ENCODE measurements at places on chromosomes 6 and 20.
A peak's percentile ranks its signal among the peaks of the same experiment; 100 is the strongest.

GRCh38 chr6:72733045-72733444 lies 111.2 kb downstream of the KCNQ5 start:
- no peak for DNase-seq

DNA sequence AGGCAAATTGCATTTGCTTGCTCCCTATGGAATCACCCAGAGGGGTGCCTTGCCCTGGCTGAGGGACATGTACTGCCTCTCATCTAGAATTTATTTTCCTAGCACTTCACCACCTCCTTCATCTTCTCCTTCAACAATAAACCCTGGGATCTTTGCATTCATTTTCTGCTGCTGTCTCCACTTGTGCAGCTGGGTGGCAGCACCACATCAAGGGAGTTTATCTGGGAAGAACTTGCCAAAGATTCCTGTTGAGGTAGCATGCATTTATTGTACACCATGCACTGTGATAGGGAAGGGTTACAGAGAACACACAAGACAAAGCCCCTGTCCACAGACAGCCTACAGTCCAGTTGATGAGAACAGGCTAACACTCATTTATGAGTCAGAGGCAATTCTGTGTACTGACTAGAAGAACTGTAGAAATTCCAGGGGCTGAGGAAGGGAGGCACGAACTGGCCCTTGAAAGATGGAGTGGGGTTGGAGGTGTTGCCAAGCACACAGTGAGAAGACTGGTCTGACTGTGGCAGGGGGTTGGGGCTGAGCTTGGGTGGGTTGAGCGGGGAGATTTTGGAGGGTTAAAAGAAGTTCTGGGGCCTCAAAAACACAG lies 17.5 kb downstream of the C20orf173 start:
- DNase-seq = no peak

DNA sequence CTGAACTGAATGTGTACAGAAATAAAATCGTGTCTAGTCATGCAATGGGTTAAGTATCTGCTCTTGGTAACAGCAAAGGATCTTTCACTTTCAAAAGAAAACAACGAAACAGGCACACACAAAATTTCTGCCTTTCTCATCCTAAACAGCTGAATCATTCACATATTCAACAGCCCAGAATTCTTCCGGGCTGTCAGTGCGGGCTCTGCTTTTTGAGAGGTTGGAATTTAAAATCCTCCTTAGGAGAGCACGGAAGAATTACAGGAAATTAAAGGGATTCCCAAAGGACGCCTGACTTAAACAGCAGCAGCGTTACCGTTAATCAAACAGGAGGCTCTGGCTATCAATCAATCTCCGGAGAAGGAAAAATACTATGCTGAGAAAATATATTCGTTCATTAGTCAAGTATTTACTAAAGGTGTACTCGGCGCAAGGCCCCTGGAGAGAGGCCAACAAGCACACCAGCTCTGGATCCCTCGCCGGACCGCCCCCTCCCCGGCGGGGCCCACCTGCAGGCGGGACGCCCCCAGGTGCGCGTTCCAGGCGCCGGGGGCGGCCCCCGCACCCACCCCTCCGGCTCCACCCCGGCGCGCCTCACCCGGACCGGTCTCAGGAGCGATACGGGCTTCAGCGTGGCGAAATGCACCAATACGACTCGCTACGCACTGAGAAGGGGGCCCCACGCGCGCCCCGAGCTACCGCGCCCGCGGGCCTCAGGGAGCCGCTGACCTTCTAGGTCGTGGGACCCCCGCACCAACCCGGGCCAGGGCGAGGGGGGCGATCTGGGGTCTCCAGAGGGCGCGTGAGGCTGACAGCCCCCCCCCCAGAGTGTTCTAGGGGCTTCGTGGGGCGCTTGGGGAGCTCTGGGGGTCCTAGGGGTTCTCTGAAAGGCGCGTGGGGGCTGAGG lies 1.0 kb downstream of the NAPB start:
- peak; percentile 60 for DNase-seq

DNA sequence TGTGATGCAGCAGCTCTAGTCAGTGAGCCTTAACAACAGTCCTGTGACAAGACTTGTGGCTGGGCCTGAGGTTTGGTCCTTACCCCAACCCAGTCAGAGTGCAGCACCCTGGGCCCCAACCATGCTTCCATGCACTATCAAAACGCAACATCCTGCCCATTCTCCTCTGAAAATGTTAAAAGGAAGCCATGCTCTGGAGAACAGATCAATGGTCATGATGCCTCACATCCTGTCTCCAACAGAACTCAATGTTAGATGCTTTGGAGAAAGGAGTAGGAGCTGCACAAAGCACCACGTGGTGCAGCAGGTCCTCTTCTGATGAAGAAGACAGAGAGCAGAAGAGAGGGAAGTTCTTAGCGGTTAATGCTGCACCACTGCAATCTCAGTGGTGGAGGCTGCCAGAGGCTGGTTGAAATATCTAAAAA lies 41.9 kb downstream of the TRAM2 start:
- no peak for DNase-seq

GRCh38 chr6:132365281-132365907 lies 35.9 kb downstream of the MOXD1 start:
- peak; percentile 58 for DNase-seq

DNA sequence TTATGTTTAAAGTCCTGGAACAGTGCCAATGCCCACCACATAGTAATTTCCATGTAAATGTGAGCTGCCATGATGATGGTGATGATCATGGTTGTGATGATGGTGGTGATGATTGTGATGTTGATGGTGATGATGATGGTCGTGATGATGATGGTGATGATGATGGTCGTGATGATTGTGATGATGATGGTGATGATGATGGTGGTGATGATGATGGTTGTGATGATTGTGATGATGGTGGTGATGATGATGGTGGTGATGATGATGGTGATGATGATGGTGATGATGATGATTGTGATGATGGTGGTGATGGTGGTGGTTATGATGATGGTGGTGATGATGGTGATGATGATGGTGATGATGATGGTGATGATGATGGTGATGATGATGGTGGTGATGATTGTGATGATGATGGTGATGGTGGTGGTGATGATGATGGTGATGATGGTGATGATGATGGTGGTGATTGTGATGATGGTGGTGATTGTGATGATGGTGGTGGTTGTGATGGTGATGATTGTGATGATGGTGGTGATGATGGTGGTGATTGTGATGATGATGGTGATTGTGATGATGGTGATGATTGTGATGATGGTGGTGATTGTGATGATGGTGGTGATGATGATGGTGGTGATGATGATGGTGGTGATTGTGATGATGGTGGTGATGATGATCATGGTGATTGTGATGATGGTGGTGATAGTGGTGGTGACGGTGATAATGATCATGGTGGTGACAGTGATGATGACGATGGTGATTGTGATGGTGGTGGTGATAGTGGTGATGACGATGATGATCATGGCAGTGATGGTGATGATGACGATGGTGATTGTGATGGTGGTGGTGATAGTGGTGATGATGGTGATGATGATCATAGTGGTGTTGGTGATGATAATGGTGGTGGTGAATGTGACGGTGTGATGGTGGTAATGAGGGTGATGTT lies 82.3 kb downstream of the PHACTR3 start:
- no peak for DNase-seq

DNA sequence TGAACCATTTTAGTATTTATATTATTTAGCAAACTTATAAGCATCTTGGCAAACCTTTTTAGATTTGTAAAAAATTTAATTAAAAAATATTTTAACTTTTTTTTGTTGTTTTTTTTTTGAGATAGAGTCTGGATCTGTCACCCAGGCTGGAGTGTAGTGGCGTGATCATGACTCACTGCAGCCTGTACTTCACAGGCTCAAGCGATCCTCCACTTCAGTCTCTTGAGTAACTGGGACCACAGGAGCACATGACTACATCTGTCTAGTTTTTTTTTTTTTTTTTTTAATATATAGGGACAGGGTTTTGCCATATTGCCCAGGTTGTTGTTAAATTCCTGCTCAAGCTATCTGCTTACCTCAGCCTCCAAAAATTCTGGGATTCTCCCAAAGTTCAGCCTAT lies 161.1 kb downstream of the EYS start:
- DNase-seq = no peak

DNA sequence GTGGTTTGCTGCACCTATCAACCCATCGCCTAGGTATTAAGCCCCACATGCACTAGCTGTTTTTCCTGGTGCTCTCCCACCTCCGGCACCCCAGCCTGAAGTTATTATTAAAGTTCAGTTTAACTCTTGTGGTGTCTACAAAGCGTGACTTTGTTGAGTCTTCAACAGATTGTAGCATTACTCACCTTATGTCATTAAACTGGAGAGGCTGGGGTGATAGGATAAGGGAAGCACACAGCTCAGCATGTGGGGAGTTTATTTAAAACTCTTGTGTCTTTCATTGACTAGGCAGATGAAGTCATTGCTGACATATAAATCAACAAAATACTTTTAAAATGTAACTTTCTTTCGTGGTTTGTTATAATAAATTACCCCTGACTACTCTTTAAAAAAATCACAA lies 84.7 kb upstream of the GCM1 start:
- DNase-seq = no peak

DNA sequence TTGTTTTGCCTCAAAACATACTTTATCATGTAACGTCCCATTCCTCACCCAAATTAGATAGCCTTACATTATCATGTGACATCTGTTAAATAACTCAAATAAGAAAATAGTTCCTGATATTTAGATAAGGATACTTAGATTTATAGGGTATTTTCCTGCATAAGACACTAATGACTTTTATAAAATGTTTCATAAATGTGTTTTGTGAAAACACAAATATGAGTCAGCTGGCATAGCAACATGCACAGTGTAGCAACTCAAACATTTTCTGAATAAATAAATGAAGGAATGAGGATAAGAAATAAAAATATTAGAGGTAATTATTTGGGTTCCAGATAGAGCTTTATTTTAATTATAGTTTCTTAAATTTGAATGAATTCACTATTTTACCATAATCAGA lies 460.4 kb upstream of the PLCB4 start:
- no peak for DNase-seq

GRCh38 chr6:144314003-144314485 lies 28.9 kb downstream of the UTRN start:
- no peak for DNase-seq

DNA sequence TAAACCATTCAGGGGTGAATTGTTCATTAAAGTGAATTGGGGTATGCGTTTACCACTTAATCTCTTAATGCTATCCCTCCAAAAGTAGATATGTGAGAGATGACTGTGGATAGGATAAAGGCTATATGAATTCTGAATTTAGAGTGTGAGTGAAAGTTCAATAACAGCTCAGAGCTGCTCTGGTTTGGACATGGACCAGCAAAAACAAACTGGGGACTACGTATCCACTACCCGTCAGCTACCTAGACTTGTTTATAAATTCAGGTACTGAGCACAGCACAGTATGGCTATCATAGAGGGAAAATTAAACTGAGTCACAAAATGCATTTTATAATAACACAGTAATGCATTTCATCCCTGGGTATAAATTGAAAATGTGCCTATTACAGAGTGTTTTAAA lies 44.4 kb downstream of the HDDC2 start:
- DNase-seq = no peak

DNA sequence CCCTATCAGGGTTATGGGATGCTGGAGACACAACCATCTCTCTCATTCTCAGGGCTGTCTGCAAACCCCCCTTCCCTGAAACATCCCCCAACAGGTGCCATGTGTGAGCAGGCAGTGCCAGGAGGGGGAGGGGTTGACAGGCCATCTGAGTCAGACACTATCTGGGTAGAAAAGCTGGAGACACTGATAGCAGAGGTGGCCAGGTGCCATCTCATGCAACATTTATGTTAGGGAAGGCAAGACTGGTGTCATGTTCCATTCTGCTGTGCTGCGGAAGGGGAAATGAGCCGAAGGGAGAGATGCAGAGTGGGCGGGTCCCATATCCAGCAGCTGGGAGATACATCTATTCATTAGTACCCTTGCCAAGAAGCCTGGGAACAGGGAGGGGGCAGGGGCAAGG lies 3.5 kb downstream of the LHFPL5 start:
- DNase-seq = no peak

- no peak for DNase-seq
These were observed 3.7 kb upstream of the MLIP start for GRCh38 chr6:54107470-54108090.

- DNase-seq = no peak
These were observed 7.4 kb upstream of the ULBP3 start for GRCh38 chr6:150076196-150076893.

- DNase-seq = no peak
These were observed 164.2 kb downstream of the PHF3 start for GRCh38 chr6:63799813-63800212.

DNA sequence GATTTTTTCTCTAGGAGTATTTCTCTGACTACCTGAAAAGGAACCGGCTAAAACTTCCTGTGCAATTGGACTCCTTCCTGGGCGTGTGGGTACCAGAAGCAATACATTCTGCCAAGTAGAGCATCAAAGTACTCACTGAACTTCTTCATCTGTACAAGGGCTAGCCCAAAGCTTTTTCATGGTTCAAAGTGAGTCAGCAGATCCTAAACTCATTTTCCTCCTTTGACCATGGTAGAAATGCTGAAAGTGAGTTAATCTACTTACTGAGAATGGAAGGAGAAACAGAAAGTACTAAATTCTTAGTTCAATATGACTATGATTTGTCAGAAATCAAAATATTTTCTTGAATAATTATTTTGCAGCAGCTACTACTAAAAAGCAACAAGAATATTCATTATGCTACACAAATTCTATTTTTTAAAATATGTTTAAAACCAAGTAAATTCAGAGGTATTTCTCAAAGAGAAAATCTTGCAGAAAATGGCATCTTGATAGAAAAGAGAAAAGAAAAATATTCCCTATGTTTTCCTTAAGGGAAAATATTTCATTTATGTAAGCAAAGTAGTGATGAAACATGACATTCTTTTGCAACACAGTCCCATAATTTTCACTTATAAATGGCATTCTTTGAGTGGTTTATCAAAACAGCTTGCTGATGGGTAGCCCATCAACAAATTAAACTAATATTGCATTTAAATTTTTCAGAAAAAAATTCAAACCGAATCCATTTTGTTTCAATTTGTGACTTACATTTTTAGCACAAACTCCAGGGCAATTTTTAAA lies 3.7 kb upstream of the BEND6 start:
- DNase-seq = no peak

DNA sequence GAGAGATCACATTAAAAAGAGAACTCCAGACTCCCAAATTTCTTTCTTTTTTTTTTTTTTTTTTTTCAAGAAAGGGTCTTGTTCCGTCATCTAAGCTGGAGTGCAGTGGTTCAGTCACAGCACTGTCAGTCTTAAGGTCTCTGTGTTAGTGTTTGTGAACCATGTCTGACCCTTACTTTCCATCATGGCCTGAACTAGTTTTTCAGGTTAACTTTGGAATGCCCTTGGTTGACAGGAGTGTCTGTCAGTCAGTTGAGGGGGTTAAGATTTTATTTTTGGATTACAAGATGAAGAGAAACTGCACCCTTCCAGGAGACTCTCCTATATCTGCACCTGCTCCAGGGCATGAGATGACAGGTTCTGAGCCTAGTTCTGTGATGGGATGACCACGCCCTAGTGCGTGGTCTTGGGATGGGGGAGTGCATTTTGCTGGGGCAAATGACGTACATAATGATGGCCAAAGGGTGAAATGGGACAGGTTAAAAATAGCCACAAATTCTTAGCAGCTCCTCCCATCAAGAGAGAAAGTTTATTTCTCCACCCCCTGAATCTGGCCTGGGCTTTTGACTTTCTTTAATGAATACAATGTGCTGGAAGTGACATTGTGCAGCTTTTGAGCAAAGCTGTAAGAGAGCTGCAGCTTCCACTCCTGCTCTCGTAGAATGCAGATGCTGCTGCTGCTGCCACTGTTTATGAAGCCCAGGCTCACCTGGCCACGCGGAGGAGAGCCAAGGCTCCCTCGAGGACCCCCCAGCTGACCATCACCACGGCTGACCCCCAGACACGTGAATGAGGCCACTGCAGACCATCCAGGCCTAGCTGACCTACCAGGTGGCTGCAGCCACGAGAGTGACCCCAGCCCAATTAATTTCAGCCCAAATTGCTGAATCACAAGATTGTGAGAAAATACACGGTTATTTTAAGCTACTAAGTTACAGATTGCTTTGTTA lies 29.7 kb upstream of the FAM50B start:
- no peak for DNase-seq

Data from GM10248 (cell line).